ENCODE measurements at places on chromosomes 4 and X. TPM values are rescaled to one million over a fixed set of nuclear protein-coding genes. Genes with fewer than 3 reads are reported as not detected.

DNA sequence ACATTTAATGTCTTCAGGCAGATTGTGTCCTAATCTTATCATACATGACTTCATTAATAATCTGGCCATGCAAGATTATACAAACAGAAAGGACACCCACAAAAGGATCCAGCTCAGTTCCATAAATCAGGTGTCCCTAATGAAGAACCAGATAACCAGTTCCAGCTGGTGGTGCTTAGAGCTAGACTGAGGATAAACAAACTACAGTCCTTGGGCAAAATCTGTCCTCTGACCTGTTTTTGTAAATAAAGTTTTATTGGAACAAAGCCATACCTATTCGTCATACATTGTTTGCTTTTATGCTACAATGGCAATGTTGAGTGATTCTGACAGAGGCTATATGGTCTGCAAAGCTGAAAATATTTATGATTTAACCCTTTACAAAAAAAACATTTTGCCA is 199.5 kb downstream of the MID1IP1 start:
- no peak for DNase-seq
- H3K27ac ChIP-seq = no peak overlapping the region
- H3K4me3 ChIP-seq = no peak overlapping the region
- H3K4me1 ChIP-seq = no peaks in the 10 kb centered on the region

DNA sequence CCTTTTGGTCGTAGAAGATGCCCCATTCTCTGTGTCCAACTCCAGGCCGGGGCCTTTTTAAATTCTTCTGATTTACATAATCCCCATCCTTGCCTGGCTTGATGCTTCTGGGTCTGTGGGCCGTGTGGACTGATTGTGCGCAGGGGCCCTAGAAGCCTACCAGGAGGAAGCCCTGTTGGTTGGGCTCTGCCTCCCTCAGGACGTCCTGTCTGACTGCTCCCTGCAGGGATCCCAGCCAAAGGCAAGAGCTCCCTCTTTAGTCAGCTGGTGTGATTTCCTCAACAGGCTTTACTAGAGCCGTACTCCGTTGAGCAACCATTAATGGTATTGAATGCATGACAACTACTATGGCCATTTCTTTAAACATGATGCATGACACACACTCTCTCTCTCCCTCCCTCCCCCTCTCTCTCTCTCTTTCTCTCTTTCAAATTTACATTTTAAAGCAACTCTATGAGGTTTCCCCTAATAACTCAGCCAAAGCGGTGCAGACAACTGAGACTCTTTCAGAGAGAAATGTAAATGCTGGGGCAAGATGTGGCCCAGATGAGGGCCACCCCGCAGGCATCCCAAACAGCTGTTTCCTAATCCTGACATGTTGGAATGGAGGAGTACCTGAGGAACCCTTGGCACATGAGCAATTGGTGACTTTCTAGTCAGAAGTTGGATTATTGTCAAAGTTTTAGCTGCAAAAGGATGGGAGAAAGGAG is 117.3 kb downstream of the DRD5 start:
- no peaks in the 10 kb centered on the region for H3K4me1 ChIP-seq
- no peak overlapping the region for H3K4me3 ChIP-seq
- H3K27me3 ChIP-seq = peaks cover 11% of the 10 kb centered on the region
- no peaks in the 10 kb centered on the region for H3K36me3 ChIP-seq

- no peak overlapping the region for H3K4me3 ChIP-seq
- no peaks in the 10 kb centered on the region for H3K4me1 ChIP-seq
- no peak for DNase-seq
- H3K27me3 ChIP-seq = no peaks in the 10 kb centered on the region
- no peak overlapping the region for H3K27ac ChIP-seq
- no peaks in the 10 kb centered on the region for H3K36me3 ChIP-seq
Measured at GRCh38 chrX:12089740-12090139, 48.5 kb upstream of the FRMPD4 start.

GRCh38 chrX:136162827-136163570 is 15.7 kb downstream of the FHL1 start:
- H3K27me3 ChIP-seq = no peaks in the 10 kb centered on the region
- no peaks in the 10 kb centered on the region for H3K36me3 ChIP-seq
- DNase-seq = peak; percentile 68
- H3K4me3 ChIP-seq = no peak overlapping the region
- H3K4me1 ChIP-seq = no peaks in the 10 kb centered on the region

DNA sequence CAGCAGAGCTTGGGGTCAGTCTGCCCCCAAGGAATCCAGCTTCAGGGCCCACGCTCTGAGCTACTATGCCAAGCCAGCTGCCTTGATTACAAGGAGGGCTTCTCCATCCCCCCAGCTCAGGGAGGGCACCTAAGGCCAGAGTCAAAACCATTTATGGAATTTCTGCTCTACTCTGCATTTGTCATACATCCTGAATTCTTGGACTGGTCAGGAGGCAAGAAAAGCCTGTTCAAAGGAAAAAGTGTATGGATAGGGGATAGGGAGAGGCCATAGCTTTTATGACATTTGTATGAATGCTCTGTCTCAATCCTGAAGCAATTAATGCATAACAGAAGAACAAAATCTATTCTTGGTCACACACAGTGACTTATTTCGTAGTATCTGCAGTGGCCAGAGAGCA is 32.2 kb downstream of the EDNRA start:
- no peaks in the 10 kb centered on the region for H3K4me1 ChIP-seq

DNA sequence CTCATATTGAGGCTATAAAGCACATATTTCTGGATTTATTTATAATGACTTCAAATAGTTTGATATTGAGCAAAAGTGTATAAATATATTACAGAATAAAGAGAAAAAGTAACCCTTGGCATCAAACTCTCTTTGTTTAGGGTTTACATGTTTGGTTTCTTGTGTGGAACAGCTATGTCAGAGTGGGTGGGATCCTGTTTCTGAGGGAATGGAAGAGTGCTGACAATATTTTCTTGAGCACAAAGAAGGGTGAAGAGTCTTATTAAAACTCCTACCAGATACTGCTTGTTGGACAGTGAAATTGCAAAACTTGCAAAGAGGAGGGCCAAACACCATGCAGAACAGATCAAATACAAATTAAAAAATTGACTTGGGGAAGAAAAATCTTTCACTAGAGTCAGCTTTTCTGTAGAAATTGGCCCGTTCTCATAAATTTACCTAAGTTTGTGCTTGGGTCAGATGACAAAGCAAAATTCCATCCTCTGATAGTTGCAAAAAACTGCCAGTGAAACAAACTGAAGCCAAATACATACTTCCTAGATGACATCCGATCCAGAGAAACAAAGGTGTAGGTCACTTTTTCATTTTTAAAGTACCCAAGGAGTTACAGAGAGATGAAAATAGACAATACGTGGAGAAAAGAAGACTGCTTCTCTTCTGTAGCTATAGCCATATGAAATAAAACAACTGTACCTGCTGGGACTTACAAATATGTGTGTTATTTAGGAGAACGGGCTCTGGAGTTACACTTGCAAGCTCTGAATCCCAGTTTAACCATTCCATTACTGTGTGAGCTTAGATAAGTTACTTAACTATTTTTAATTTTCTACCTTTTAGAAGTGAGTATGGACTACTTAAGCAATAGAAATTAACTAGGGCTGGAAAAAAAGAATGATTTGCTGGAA is 133.3 kb downstream of the MAML3 start:
- H3K27me3 ChIP-seq = no peaks in the 10 kb centered on the region
- no peak overlapping the region for H3K4me3 ChIP-seq
- H3K27ac ChIP-seq = no peak overlapping the region
- no peaks in the 10 kb centered on the region for H3K36me3 ChIP-seq
- DNase-seq = no peak

DNA sequence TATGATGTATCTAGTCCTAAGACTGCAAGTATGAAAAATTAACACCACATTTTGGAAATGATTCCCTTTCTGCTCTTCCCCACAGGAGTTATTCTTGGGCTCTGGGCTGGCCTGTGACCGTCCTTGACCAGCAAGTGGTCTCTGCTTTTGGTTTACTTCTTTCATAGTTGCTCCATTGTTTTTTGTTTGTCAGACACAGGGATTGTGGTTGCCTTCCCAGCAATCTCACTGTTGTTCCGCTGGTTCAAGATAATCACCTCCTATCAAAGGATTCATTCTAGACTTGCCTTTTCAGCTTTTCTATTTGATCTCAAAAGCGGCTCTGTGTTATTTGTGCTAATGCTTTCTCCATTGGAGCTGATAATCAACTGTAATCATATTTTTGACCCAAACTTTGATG is 218.8 kb downstream of the MGST2 start:
- H3K4me3 ChIP-seq = no peak overlapping the region
- DNase-seq = no peak

DNA sequence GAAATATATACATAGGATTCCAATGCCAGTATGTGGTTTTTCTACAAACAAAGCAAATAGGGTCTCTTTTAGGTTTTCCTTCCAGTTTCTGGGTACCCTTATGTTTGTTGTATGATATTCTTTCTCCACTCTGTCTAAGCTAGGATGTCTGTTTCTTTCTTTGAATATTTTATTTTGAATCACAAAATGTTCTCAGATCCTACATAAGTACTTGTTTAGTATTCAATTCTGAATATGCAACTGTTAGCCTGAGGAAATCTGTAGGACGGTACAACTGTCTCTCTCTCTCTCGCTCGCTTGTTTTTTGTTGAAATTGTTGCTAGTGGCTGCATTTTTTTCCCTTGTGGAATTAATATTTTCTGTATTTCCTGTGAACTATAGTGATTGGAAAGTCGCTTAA is 163.2 kb downstream of the CCSER1 start:
- H3K4me1 ChIP-seq = no peaks in the 10 kb centered on the region
- no peak overlapping the region for H3K4me3 ChIP-seq
- no peaks in the 10 kb centered on the region for H3K27me3 ChIP-seq
- no peak overlapping the region for H3K27ac ChIP-seq

DNA sequence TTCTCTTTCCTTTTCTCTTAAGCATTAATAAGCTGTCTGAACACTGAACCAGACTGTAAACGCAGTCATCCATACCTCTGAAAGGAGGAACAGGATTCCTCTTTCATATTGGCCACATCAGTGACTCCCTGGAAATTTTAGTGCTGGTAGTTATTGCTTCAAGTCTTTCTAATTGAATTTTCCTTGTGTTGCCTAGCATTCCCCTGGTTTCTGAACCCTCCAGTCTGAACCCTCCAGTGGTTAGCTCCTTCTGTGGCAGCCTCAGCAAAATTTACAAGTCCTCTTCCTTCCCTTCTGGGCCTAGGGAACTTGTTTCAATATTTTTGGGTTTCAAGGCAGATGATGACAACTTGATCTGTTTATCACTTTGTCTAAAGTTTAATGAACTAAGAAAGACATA is 7.9 kb downstream of the SPARCL1 start:
- no peaks in the 10 kb centered on the region for H3K36me3 ChIP-seq
- H3K4me3 ChIP-seq = no peak overlapping the region
- no peak for DNase-seq

DNA sequence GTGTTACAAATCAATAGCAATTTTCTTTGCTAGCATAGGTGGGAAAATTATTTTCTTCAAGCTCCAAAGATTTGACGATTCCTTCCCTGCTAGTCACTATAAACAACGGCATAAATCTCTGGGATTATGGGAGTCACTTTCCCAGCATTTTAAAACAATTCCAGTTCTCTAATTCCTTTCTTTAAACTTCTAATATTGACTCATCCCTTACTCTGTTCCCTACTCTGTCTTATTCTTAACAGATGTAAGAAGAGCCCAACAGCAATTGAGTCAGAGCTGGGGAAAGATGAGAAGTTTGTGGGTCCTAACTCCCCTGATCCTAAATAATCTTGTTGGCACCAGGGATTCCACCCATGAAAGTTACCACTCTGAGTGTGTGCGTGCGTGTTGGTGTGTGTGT is 47.4 kb upstream of the IL21 start:
- no peaks in the 10 kb centered on the region for H3K27me3 ChIP-seq
- no peak overlapping the region for H3K4me3 ChIP-seq
- peak overlapping the region; percentile 84 for H3K27ac ChIP-seq

GRCh38 chr4:152099981-152100378 is 339.2 kb upstream of the GATB start:
- H3K27me3 ChIP-seq = no peaks in the 10 kb centered on the region
- peaks cover 90% of the 10 kb centered on the region for H3K4me1 ChIP-seq
- peaks cover 4% of the 10 kb centered on the region for H3K36me3 ChIP-seq
- H3K4me3 ChIP-seq = peak overlapping the region; percentile 72

DNA sequence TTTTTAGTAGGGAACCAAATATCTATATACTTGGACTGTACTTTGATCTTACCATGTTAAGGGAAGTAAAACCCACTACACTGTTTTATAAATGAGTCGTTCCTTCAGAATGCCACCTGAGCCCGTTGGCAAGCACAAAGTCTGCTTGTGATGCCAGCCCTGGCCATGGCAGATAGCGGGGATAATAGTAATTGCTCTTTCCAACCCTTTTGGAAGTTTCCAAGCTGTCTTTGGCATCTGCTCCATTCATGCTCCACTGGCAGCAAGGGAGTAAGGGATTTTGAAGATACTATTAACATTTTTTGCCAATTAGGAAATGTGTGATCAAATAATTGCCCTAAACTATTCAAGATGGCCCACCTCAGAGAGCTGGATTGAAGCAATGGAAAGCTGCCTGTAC is 689.2 kb upstream of the SLIT2 start:
- no peaks in the 10 kb centered on the region for H3K4me1 ChIP-seq
- H3K27me3 ChIP-seq = no peaks in the 10 kb centered on the region
- H3K27ac ChIP-seq = no peak overlapping the region
- H3K36me3 ChIP-seq = no peaks in the 10 kb centered on the region
- no peak for DNase-seq
- no peak overlapping the region for H3K4me3 ChIP-seq

GRCh38 chr4:11228530-11228929 is 200.2 kb downstream of the HS3ST1 start:
- H3K4me3 ChIP-seq = no peak overlapping the region
- no peak overlapping the region for H3K27ac ChIP-seq
- H3K27me3 ChIP-seq = no peaks in the 10 kb centered on the region

GRCh38 chr4:100983426-100983825 is 363.9 kb downstream of the PPP3CA start:
- H3K4me1 ChIP-seq = no peaks in the 10 kb centered on the region
- H3K4me3 ChIP-seq = no peak overlapping the region
- no peaks in the 10 kb centered on the region for H3K27me3 ChIP-seq
- H3K27ac ChIP-seq = no peak overlapping the region
- no peaks in the 10 kb centered on the region for H3K36me3 ChIP-seq

DNA sequence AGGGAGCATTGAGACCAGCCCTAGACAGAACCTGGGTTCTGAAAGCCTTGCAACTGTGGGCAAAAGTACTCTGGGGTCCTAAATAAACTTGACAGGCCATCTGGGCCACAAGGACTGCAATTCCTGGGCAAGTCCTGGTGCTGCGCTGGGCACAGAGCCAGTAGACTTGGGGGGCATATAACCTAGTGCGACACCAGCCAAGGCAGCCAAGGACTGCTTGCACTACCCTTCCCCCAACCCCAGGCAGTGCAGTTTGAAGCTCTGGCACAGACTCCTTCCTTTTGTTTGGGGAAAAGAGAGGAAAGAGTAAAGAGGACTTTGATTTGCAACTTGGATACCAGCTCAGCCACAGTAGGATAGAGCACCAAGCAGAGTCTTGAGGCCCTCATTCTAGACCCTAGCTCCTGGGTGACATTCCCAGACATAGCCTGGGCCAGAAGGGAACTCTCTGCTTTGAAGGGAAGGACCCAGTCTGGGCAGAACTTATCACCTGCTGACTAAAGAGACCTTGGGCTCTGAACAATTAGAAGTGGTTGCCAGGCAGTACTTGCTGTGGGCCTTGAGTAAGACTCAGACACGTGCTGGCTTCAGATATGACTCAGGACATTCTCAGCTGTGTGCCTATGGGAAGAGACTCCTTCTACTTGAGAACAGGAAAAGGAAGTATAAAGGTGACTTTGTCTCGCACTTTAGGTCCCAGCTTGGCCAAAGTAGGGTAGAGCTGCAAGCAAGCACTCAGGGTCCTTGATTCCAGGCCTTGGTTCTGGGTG is 522.8 kb downstream of the GLUD2 start:
- no peak overlapping the region for H3K4me3 ChIP-seq
- DNase-seq = no peak
- no peaks in the 10 kb centered on the region for H3K36me3 ChIP-seq

The EIF2S3 gene
- total RNA-seq = 282 TPM

The GYPB gene
- not detected for total RNA-seq

The XAGE1B gene
- not detected for total RNA-seq

The TMEM150C gene
- not detected for total RNA-seq

The CLGN gene
- 0.10 TPM for total RNA-seq

The FMR1NB gene
- not detected for total RNA-seq

The ARR3 gene
- not detected for total RNA-seq

Data from activated CD4-positive, alpha-beta memory T cell treated with anti-CD3 and anti-CD28 coated beads for 36 hours (primary cell).